NCI-H1105 treated with DMSO at 0.1 percent for 48 hours (cell line): ENCODE measurements at places on chromosomes 3 and 15.

DNA sequence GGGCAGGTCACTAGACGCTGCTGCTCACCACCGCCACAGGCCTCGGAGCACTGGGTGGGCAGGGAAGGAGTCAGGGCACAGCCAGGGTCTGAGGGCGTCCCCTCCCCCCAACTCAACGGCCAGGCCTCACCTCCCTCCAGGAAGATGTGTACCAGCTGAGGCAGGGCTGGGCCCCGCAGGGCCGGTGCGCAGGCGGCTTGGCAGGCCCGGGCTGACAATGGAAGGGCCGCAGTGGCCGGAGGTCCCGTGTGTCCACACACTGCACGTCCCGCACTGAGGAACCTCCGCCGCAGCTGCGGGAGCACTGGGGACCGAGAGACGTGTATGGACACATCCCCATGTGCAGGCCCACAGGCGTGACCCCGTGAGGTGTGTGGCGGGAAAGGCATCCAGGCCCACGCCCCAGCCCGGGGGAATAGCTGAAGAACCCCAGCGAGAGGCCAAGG is 47.4 kb downstream of the ADAMTS7 start:
- DNase-seq = no peak

- no peak for DNase-seq
These were observed 30.9 kb upstream of the BCHE start for GRCh38 chr3:165868088-165868487.

- no peak for DNase-seq
These were observed 2.4 kb downstream of the DLL4 start for GRCh38 chr15:40931300-40932142.

DNA sequence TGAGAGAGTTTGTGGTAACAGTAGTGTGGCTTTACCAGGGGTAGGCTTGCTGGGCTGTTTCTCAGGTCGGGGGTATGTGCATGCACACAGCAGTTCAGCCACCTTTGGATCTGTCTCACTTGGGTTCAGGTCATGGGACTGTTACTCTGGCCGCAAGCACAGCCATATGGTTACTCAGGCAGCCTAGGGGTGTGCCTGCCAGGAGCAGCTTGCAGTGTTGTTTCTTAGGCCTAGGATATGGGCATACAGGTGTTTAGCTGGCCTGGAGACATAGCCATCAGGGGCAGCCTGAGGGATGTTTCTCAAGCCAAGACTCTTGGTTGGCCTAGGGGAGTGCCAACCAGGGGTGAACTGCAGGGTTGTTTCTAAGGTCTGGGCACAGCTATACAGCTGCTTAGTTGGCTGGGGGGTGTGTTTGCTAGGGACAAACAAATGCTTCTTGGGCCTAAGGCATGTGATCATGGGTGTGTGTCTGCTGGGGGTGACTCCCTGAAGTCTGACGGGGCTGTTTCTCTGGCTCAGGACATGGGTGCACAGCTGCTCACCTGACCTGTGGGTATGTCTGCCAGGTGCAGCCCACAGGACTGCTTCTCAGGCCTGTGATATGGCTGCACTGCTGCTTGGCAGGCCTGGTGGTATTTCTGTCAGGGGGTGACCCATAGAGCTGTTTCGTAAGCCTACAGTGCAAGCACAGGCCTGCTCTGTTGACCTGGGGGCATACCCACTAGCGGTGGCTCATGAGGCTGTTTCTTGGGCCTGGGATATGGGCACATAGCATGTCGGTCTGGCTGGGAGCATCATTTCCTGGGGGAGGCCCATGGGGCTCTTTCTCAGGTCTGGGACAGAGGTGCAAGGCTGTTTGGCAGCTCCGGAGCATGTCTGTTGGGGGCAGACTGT is 168.0 kb upstream of the THRB start:
- DNase-seq = no peak

GRCh38 chr15:101351736-101352135 is 56.7 kb upstream of the SNRPA1 start:
- DNase-seq = no peak

- DNase-seq = no peak
These were observed 18.4 kb upstream of the RPLP1 start for GRCh38 chr15:69434238-69434637.

DNA sequence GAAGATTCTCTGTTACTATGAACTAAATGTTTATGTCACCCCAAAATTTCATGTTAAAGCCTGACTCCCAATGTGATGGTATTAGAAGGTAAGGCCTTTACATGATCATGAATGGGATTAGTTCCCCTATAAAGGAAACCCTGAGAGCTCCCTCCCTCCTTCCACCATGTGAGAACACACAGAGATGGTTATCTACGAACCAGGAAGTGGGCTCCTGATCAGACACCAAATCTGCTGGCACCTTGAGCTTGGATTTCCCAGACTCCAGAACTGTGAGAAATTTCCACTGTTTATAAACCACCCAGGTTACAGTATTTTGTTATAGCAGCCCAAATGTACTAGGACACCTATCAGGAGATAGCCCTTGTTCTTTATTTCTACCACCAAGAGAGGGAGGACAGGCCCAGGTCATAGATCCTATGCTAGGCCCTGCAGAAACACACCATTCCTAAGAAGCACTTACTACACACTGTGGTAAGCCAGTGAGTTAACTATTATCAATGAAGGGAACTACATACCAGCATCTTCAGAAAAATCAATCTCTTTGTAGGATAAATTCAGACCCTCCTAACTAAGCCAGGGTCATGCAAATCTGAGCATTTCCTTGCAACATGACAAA is 59.0 kb downstream of the PRKAR2A start:
- no peak for DNase-seq

- no peak for DNase-seq
These were observed 41.9 kb downstream of the EPHB1 start for GRCh38 chr3:134836921-134837320.

DNA sequence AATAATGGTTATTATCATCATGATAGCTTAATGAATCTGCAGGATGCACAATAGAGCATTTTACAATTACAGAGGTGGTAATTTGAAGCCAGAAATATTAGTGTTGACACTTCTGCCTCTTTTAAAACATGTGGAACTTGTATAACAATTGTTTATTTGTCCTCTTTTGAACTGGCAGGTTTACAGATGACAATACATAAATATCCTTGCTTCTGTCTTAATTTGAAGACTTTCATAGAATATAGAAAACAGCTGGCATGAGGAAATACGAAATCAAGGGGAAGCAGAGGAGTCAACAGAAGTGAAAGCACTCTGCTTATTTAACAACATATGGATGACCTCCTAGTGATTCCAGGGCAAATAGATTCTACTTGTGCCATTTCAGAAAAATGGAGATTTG is 270.5 kb upstream of the SGO1 start:
- DNase-seq = no peak

DNA sequence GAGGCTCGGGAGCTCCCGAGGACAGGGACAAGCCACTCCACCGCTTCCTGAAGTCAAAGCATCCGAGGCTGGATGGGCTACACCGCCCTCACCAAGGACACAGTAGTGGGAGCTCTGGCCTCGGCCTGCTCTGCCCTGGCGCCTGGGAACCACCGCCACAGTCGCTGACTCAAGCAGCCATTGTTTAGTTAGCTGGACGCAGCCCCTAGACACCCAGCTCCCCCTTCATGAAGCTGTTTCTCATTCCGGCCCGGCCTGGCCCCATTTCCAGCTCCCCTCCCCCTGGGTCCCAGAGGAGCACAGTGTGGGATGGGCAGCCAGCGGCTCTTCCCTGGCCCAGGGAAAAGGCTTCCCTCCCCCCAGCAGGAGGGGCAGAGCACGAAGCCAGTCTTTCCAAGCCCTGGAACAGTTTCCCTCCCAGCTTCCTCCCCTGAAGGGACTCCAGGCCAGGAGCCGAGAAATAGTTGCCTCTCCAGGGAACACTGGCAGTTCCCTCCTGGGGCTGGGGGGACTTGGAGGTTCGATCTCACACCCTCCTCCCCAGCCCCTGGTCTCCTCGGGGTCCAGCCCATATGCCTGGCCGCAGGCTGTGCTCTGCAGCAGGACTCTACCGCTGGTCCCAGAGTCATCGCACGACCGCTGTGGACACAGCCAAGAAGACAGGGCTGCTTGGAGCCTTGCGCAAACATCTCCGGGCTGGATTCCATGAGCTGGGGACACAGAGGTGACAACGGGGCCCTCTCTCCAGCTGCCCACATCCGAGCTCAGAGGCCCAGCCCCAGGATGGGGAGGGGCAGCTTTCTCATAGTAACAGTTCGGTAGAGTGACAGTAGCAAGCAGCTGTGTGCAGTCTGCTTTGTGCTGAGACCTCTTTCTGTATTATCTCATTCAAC is 10.0 kb downstream of the PLXND1 start:
- DNase-seq = no peak
